ENCODE measurements at places on chromosomes 16 and 17.

- no peak for DNase-seq
These were observed 5.0 kb upstream of the MAPK3 start for GRCh38 chr16:30127993-30128392.

- DNase-seq: no peak
These were observed 15.4 kb upstream of the CCL22 start for GRCh38 chr16:57343221-57343620.

- peak; percentile 74 for DNase-seq
These were observed 177.9 kb downstream of the SEC14L1 start for GRCh38 chr17:77318491-77319210.

- no peak for DNase-seq
These were observed 60.6 kb downstream of the CDYL2 start for GRCh38 chr16:80743772-80744171.

DNA sequence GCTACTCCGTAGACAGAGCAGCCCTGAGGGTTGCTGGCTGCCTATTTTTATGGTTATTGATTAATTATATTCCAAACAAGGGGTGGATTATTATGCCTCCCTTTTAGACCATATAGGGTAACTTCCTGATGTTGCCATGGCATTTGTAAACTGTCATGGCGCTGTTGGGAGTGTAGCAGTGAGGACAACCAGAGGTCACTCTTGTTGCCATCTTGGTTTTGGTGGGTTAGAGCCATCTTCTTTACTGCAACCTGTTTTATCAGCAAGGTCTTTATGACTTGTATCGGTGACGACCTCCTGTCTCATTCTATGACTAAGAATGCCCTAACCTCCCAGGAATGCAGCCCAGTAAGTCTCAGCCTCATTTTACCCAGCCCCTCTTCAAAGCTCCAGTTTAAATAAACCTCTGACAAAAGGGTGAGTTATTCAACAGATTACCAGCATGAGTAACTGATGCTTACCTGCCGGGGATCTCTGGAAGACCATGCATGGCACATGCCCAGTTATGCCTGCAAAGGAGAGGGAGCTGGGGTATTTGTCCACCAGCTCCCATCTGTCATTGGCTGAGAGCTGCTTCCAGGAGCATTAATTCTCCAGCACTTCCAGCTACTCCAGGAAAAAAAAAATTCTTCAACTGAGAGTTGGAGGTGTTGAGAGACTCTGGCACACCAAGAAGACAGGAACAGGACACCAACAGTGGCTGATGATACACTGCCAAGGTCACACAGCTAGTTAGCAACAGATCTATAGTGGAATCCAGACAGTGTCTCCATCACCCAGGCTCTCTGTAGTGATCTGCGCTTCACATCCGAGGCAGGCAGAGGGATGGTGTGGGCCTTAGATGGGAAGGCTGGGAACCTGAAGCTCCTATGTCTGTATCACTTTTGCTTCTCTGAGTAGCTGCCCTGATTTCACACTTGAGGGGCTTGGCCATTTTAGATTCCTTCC is 36.6 kb upstream of the IL21R start:
- no peak for DNase-seq

GRCh38 chr16:77899416-77899815 is 111.1 kb downstream of the VAT1L start:
- DNase-seq: no peak

GRCh38 chr17:80671039-80671824 is 126.6 kb downstream of the RPTOR start:
- DNase-seq: no peak

GRCh38 chr17:82101767-82102679 is 4.0 kb upstream of the FASN start:
- DNase-seq: no peak

- DNase-seq: no peak
These were observed 375 bp upstream of the KRT32 start for GRCh38 chr17:41467561-41467960.

DNA sequence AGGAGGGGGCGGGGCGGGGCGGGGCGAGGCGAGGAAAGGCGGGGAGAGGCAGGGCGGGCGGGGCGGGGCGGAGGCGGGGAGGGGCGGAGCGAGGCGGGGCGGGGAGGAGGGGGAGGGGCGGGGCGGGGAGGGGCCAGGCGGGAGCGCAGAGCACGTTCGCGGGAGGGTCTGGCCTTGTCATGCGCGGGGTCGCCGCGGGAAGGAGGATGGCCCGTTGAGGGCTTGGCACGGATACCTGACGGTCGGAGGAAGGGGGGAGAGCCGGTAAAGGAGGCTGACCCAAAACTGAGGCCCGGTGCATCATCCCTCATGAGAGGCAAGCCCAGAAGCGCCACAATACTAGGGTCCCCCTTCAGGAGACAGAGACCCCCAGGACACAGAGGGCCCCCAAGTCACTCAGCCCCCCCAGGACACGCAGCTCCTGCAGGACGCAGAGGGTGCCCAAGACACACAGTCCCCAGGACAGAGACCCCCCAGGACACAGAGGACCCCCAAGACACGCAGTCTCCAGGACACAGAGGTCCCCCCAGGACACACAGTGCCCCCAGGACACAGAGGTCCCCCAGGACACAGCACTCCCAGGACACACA is 593 bp upstream of the WDR45B start:
- peak; percentile 27 for DNase-seq

GRCh38 chr16:29900102-29900887 is at the start of gene ASPHD1:
ASPHD1 (plus strand) TSS chr16:29900488; CDS start chr16:29900972, 484 bp downstream.
- peak; percentile 70 for DNase-seq

DNA sequence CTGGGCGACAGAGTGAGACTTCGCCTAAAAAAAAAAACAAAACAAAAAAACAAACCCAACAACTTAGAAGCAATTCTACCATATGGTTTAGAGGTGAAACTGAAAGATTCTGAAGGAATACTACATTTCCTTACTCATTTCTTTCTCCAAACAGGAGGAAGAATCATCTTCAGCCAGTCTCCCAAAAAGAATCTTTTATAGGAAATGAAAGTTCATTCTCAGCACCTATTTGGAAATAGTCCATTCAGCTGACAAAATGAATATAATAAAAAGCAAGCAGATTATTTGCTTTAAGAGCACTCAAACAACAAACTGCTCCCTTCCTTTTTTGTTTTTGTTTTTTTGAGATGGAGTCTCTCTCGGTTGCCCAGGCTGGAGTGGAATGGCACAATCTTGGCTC is 17.7 kb downstream of the GRB2 start:
- no peak for DNase-seq

GRCh38 chr16:82062645-82063058 is 27.6 kb downstream of the HSD17B2 start:
- no peak for DNase-seq

DNA sequence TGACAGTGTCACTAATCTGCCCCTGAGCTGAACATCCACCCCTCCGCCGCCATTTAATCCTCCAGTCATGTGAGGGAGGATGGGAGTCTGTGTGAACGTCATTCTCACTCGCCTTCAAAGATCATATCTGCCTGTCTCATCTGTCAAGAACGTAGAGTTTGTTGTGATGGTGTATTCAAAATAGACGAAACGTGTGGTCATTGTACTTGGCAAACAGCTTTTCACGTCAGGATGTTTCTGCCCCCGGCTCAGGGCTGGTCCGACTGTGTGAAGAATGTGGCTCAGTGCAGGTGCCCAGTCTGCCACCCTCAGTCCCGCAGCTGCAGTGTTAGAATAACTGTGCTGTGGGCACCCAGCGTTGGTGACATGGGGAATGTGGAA is 148.0 kb downstream of the KCNJ12 start:
- DNase-seq: no peak

- DNase-seq: no peak
These were observed 23.8 kb upstream of the KCNJ12 start for GRCh38 chr17:21352221-21352980.

DNA sequence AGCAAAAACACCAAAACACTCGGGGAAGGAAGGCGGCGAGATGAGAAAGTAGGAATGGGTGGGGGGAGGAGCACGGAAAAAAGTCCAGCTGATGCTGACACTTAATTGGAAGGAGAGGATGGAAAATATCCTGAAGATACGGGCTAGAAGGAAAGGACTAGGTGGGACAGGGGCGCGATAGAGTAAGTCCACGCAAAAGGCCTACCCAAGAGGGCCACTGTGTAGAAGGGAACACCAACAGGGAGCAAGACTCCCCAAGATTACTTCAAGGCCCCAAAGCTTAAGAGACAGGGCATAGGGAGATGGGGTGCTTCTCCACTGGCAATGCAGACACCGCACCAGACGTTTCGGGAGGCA is 736 bp downstream of the APPBP2 start:
- peak; percentile 10 for DNase-seq

DNA sequence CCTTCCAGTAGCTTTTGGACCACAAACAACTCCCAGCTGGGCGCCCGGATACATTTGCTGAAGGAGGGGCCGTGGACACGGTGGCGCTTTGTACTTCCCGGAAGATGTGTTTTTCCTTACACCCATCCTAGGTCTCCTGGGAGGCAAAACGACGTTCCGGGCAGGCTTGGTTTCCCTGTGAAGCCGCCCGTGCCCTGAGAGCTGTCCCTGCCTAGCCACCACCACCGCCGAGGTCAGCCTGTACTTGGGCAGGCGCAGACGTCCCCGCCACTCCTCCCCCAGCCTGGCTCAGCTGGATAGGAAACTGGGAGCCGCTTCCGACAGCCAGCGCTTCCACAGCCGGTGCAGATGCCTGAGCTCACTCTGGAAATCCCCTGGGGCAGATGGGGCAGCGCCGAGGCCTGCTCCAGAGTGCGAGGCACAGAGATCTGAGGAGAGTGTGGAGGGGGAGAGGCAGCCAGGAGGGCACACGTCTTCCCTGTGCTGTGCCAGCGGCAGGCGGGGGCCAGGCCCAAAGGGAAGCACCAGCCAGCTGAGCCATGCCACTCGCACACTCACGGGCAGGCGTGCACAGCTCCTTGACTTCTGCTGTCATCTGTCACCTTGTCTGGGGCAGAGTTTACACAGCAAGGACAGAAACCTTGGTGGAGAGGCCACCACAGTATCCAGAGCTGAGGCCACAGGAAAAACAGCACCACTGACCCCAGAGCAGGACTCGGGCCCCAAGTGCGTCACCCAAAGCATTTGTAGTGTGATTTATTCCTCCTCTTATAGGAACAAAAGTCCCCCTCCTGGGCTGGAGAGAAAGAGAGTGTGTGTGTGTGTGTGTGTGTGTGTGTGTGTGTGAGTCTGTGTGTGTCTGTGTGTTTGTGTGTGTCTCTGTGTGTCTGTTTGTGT is 3.0 kb downstream of the RHBDF2 start:
- DNase-seq: peak; percentile 92

DNA sequence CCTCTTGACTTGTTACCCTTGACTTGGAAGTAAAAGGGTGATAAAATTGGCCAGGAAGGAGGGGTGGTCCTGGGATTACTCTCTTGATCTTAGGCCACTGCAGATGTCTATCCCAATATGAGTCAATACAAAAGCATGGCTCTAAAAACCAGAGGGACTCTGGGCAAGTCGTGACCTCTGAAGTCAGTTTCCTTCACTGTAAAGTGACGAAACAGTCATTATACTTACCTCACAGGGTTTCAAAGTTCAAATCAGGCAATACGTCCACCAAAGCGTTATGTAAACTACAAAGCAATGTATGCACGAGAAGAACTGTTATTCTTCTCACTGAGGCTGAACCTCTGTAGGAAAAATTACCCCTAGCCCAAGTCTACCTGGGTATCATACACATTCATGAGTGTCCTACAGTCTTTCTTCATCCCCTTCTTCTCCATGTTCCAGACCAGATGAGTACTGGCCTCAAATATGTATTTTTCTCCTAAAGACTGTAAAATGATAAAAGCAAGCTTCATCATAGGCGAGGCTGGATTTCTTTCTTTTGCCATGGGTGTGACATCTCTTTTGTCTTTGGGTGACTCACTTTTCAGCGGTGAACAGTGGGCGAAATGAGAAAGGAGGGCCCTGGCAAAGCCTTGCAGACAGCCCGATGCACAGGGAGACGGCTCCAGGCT is 34.5 kb upstream of the CLEC18B start:
- DNase-seq: no peak

DNA sequence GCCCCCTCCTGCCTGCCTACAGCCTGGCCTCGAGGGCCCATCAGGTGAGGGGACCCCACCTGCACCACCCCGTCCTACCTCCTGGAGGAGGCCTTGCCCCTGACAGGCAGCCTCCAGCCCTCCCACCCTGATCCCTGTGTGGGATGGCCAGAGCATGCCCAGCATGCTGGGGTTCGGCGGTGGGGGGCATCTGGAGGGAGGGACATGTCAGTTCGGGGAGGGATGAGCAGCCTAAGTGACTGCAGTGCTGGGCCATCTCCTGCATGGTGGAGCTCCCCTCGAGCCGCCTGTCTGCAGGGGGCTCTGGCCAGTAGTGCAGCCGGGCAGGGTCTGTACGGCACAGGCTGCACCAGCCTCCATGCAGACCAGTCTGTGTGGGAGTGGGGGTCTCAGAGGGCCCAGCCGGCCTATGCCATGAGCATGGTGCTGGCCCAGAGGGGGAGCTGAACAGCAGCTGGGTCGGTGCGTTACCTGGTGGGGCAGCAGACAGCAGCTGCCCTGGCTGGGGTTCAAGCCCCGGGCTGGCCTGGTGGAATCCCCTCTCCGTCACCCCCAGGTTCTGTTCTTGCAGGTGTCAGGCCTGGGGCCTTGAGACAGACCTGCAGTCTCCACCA is 4.0 kb upstream of the RNPS1 start:
- no peak for DNase-seq

DNA sequence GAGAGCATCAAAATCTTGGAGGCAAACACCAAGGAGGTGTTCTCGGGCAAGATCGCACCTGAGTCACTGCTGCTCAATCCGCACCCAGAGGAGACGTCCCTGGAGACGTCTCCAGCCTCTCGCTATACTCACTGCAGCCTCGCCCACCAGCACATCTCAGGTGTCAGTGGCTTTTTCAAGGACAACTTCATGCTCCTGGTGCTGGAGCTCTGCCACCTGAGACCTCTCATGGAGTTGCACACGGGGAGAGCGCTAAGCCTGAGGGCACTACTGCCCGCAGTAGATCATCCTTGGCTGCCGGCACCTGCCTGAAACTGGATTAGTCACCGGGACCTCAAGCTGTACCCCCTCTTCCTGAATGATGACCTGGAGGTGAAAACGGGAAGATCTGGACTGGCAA is 2.6 kb upstream of the MBTPS1 start:
- peak; percentile 66 for DNase-seq

- no peak for DNase-seq
These were observed 267.7 kb downstream of the FTO start for GRCh38 chr16:53971616-53972015.

- DNase-seq: no peak
These were observed 246.7 kb downstream of the FTO start for GRCh38 chr16:53950677-53951076.

- no peak for DNase-seq
These were observed 100.6 kb upstream of the ZNF750 start for GRCh38 chr17:82940226-82941020.

DNA sequence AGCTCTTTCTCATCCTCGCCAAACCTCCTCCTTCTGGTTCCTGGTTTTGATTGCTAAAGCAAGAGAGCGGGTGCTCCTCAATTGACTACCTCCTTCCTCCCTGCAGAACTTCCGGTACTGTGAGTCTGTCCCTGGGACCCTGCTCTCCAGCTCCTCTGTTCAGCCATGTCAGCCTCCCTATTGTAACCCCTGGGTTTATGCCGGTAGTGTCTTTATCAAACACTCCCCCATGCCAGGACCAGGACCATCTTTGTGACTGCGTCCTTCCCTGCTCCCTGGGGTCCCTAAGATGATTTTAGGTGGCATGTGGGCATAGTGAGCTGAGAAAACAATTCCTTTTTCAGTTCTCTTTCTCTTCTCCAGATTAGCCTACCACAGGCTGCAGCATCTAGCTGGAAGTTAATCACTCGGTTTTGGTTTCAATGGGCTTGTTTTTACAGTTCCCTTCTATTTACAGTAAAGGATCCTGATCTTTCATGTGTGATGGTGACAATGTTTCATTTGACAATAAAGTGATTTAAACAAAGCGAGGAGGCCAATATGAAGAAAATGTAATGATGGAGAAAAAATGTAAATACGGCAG is 27.7 kb upstream of the IL21R start:
- no peak for DNase-seq

Data from thyroid gland (tissue), 4 donors.